AG20443 (cell line): ENCODE measurements at places on chromosomes 5 and 9.

DNA sequence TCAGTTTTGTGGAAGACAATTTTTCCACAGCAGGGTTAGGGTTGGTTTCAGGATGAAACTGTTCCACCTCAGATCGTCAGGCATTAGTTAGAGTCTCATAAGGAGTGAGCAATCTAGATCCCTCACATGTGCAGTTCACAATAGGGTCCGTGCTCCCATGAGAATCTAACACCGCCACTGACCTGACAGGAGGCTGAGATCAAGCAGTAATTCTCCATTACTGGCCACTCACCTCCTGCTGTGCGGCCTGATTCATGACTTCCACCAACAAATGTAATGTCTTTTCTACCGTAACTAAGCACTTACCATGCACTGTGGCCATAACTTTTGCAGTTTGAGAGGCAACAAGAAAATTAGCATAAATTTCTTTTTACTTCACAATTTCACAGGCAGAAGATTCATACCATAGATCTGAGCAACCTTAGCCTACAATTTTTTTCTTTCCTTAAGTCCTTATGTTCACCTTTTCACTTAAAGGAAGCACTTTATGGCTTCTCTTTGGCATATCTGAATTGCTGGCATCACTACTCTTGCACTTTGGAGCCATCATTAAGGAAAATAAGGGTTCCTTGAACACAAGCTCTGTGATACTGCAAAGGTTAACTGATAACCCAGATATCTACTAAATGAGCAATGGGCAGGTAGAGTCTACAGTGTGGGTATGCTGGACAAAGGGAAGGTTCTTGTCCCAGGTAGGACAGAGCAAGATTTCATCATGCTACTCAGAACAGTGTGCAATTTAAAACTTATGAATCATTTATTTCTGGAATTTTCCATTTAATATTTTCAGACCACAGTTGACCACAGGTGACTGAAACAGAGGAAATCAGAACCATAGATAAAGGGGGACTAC, 83.0 kb upstream of the IFNK start:
- DNase-seq, result no peak

- DNase-seq, result no peak
Observed at GRCh38 chr9:113267911-113268566, 7.3 kb downstream of the CDC26 start.

GRCh38 chr9:130871395-130872062, 25.1 kb downstream of the QRFP start:
- no peak for DNase-seq

DNA sequence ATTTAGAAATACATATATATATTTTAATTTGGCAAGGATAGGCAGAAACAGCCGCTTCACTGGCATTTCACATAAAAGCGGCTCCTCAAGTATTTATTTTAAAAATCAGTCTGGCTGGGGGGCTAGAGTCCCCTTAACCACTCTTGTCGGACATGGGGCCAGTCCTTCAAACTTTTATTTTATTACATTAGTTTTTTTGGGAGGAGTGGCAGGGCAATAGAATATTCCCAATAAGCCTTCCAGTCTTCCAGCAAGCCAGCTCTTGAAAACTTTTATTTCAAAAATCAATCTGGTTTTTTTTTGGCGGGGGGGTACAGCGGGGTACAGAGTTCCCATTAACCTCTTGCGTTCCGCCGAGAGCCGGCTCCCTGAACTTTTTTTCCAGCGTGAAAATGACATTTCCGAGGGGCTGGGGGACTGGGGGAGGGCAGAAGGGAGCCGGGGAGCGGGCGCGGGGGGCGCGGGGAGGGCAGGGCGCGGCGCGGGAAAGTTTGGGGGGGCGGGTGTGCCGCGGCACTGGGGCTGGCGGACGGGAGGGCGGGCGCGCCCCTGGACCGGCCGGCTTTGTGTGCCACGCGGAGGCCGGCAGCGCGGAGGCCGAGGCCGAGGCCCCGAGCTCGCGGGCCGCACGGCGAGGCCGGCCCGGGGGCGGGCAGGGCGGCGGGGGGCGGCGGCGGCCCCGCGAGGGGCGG, 504 bp upstream of the ZNF618 start:
- no peak for DNase-seq

DNA sequence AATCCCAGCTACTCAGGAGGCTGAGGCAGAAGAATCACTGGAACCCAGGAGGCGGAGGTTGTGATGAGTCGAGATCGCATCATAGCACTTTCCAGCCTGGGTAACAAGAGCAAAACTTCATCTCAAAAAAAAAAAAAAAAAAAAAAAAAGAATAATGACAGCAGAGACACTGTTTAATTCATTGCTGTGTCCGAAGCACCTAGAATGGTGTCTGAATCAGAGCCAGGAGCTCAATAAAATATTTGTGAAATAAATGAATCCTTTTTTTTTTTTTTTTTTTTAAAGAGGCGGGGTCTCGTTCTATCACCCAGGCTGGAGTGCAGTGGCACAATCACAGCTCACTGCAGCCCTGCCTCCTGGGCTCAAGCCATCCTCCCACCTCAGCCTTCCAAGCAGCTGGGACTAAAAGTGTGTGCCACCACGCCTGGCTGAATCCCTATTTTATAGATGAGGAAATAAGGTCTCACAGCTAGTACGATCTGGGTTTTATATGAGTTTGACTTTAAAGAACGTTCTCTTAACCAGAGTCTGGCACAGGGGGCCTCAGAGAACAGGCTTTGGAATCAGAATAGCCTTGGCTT, 47.8 kb downstream of the THOC3 start:
- no peak for DNase-seq

DNA sequence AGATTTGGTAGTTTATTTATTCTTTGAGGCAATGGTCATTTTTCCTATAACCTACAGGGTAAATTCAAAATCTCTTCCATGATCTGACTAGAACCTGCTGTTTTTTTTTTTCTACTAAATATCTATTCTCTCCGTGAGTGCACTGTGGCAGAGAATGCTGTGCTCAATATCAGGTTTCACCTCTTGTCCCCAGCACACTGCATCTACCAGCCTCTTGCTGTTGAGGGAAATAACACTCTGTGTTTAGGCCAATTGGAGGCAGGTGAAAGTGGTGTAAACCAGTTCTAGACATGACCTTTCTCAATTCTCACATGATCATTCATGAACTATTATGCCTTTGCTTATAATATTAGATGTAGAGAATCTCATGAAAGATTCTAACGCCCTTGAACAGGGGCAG, 2365.9 kb downstream of the MAT2B start:
- DNase-seq, result no peak

- no peak for DNase-seq
Observed at GRCh38 chr9:5633243-5633642, 4.3 kb downstream of the RIC1 start.
